CD4-positive, alpha-beta T cell treated with Interleukin-15 for 4 hours (primary cell): ENCODE measurements at places on chromosomes 16 and 17.

- DNase-seq = no peak
These were observed 78.3 kb upstream of the LHX1 start for GRCh38 chr17:36859003-36859300.

- DNase-seq = no peak
These were observed 59.4 kb upstream of the SIAH1 start for GRCh38 chr16:48444574-48444973.

GRCh38 chr16:78950768-78951167 is 649.8 kb downstream of the MAF start:
- DNase-seq = no peak

DNA sequence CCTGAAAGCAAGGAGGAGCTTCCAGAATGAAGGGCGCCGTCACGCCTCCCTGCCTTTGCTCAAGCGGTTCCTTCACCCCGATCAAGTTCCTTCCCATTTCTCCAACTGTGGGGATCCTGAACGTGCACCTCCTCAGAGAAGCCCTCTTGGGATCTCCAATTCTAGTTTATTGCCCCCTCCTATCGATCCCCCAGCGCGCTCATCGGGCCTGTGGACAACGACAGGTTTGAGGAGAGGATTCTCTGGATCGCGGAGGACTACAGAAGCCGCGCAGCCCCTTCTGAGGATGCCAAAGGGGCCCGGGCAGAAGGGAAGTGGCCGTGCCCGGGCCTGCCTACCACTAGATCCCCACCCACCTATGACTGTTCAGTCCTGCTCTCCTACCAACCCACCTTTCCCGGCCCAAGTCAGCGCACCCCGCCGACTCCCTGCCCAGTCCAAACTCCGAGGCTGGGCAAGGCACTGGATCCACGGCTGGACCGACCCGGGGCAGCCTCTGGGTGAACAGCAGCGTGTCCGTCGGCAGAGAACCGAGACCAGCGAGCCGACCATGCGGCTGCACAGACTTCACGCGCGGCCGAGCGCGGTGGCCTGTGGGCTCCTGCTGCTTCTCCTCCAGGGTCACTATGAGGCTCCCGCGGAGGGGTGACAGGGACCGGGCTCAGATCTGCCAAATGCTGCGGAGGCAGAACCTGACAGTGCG is 12.8 kb upstream of the CES3 start:
- no peak for DNase-seq
